ENCODE measurements at places on chromosomes 1 and 21. TPM values are rescaled to one million over a fixed set of nuclear protein-coding genes. Genes with fewer than 3 reads are reported as not detected.

- DNase-seq = peak; percentile 40
Measured at GRCh38 chr1:3902571-3903091, 2.6 kb upstream of the C1orf174 start.

The ATG4C gene
- 4.4 TPM for total RNA-seq

The ASCL5 gene
- total RNA-seq = not detected

- no peak for DNase-seq
Measured at GRCh38 chr1:12473596-12474362, 144.2 kb downstream of the DHRS3 start.

- DNase-seq = no peak
Measured at GRCh38 chr1:147826259-147826658, 65.9 kb upstream of the GJA5 start.

The DPT gene
- total RNA-seq = 12.8 TPM

- no peak for DNase-seq
Measured at GRCh38 chr1:29052100-29052499, 71.6 kb downstream of the TMEM200B start.

GRCh38 chr1:207893737-207894582, 17.0 kb downstream of the CD34 start:
- no peak for DNase-seq

DNA sequence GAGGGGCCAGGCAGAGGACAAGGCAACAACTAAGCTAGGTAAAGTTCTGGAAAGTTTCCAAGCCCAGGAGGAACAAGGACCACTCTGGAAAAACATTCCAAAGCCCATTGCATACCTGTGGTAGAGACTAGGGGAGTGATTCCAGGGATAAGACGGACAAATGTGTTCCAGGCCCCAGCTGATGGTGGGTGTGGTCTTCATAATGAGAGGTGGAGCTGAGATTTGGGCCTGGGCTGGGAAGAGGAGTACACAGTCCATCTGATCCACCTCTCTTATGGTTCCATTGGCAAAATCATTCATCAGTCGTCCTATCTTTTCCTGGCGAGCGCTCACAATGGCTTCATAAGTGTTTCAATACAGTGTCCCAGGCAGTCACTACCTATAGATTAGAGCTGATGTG, 4.5 kb downstream of the KLHDC7A start:
- no peak for DNase-seq

The RBM34 gene
- 75.9 TPM for total RNA-seq

GRCh38 chr1:115062542-115063004, 26.7 kb downstream of the TSPAN2 start:
- peak; percentile 75 for DNase-seq

DNA sequence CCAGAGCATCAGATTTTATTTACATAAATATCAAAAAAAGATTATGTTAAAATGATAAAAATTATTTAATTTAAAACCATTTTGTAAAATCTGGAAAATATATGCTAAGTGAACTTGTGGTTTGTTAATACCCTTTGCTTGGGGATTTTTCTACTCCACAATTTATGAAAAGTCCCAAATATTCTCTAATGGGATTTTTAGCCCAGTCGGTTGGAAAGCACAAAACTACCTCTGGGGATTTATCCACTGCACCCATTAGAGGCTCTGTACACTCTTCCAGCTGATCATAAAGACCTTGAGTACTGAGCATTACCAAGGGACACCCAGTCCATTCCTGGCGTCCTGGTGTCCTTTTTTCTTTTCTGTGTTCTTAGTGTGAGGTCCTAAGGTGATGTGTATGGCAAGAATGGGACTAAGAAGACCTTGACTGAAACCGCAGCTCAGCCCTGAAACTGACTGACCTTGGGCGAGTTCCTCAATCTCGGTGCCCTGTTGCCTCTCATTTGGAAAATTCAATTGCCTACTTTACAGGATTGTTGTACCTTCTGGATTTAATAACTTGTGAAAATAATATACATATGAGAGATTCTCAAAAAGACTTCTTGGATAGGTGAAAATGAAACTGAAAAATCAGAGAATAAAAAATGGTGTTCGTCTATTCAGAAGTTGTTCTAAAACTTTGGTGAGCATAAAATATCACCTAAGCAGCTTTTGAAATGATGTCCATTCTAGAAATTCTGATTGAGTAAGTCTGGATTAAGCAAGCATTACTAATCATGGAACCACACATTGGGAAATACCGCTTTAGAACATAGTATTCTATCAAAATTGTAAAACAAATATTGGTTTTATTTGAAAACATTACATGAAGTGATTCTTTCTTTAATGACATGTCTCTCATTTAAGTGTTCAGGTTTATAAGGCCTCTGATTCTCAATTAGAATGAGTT, 21.5 kb upstream of the SAMSN1 start:
- no peak for DNase-seq

DNA sequence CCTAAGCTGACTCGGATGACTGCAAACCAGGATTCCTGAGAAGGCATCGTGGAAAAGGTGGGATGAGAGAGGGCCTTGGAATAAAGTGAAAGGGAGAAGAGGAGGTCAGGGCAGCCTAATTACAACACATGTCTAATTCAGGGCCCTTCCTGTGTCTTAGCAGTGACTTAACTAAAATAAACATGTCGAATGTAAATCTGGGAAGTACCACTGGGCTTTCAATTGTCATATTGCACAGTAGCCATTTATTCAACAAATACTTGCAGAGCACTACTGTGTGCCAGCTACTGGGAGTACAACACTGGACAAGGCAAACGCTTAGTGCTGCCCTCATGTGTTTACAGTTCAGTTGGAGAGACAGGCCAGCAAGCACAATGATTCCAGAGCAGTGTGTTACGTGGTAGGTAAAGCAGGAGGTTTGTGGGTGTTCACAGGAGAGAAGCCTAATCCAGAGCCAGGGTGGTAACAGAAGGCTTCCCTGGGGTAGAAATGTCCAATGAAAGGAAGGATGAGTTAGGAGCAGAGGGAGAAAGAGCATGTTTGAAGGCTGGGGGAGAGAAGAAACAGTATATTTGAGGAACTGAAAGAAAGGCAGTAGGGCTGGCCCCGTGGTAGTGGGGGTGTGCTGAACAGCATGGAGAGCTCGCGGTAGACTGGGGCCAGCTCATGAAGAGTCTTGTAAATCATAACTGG, 38.0 kb upstream of the RASAL2 start:
- no peak for DNase-seq

GRCh38 chr21:33011462-33011861, 14.3 kb upstream of the OLIG2 start:
- DNase-seq = no peak

- DNase-seq = no peak
Measured at GRCh38 chr1:158126425-158126824, 54.3 kb upstream of the CD1D start.

The FCER1G gene
- total RNA-seq = not detected

The TINAGL1 gene
- 63.4 TPM for total RNA-seq

DNA sequence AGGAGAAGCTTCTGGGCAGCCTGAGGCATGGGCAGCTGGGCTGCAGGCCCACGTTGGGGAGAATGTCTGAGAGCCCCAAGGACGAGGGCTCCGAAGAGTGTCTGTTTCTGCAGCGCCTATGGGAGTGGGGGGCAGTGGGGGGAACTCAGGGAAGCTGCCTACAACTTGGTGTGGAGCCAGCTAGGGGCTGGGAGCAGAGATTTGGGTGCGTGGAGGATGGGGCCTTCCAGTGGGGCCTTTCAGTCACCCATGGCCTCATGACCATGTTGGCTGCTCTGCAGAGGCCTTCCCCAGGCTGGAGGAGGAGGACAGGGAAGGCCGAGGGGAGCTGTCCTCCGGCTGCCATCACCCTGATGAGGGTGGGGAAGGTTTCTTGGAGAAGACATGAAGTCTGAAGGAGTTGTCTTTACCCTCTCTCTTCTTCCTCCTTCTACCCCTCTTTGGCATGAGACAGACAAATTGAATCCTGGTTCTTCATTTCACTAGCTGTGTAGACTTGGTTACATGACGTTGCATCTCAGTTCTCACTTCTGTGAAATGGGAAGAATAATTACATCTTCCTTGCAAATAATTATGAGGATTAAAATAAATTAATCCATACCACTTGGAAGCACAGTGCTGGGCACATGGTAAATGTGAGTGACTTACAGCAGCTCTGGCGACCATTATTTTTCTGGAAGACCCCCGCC, 8.3 kb downstream of the PPFIA4 start:
- peak; percentile 52 for DNase-seq

The OR10Z1 gene
- total RNA-seq = not detected
